Omental fat pad (tissue), 4 donors: ENCODE measurements at places on chromosomes 7 and 10. TPM values are rescaled to one million over a fixed set of nuclear protein-coding genes. Genes with fewer than 3 reads are reported as not detected.

The GIMAP4 gene
- 135 TPM for total RNA-seq

- DNase-seq: no peak
Measured at GRCh38 chr10:15459218-15459617, 88.1 kb upstream of the FAM171A1 start.

DNA sequence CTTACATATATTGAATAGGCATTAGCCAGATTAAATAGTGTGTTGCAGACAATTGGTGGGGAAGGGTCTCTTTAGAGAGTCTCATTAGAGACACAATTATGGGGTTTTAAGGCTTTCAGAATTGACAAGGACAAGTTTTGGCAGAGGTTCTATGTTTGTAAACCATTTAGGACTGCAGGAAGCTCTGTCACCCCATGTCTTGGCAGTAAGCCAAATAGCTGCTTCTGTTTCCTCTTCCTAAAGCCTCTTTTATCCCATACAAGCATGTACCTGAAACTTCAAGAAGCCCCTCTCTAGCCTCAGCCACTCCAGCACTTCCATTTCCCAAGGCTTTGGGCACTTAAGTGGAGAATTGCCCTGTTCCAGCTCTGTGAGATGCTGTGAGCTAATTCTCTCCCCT is 21.8 kb upstream of the LRRC4 start:
- DNase-seq: no peak

GRCh38 chr10:55979203-55979602 is 381.9 kb downstream of the ZWINT start:
- DNase-seq: no peak
